ENCODE measurements at places on chromosomes 16 and 17.

- DNase-seq = no peak
Observed at GRCh38 chr17:82127315-82127595, 29.2 kb upstream of the FASN start.

GRCh38 chr17:31568121-31568520, 176.6 kb downstream of the RAB11FIP4 start:
- no peak for DNase-seq

- peak; percentile 98 for DNase-seq
Observed at GRCh38 chr16:81500833-81501521, 56.4 kb downstream of the CMIP start.

DNA sequence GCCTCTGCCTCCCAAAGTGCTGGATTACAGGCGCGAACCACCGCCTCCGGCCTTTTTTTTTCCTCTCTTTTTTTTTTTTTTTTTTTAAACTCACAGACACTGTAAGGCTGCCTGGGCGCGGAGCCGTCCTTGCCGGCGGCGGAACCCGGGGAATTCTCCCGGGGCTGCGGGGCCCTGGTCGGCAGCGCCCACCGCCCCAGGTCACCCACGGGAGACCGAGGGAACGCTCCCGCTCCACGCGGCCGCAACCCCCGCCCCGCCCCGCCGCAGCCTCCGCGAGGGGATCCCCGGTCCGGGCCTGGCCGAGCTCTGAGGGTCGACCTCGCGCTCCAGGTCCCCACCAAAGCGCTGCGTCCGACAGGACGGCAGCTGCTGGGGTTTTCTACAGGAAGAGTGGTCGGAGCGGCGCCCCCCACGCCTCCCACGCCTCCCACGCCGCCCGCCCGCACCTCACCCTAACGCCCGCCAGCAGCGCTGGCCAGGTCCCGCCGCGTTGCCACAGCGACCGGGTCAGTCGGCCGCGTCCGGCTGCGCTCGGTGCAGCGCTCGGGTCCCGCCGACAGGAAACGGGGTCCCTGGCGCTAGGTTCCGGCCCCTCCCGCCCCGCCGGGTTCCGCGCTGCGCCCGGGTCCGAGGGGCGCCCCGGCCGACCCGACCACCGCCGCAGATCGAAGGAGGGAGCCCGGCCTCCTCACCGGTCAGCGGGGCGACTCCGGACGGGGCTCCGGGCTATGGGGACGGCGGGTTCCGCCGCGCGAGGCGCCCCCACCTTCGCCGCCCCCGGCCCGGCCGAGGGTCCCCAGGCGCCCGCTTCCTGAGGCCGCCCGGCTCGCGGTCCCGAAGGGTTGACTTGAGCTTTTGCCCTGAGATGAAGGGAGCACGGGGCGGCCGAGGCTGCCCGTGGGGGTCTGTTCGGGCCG, at the start of gene CCDC57:
Gene CCDC57 (minus strand): TSS at position 512 of the 920 bp plus-strand sequence. CDS start 10,898 bp downstream, outside the sequence.
- DNase-seq = peak; percentile 74

- peak; percentile 37 for DNase-seq
Observed at GRCh38 chr16:67349172-67349571, 22.6 kb downstream of the LRRC36 start.

GRCh38 chr16:81756615-81757356, 22.3 kb upstream of the PLCG2 start:
- DNase-seq = no peak

DNA sequence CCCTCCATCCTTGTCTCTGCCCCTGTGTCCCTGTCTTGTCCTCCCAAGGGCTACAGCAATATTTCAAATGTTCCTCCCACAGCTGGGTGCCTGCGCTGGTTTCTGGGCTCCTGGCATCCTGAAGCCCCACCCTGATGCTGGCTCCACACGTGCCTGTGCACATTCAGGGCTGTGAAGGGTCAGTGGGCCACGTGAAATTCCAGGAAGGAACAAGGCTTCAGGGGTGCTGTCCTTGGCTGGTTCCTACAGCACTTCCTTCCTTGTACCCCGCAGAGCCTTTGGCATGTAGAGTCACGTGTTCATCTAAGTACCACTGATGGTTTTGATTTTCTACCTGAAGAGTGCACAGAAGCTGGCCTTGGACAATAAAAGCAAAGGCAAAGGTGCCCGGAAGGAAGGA, 57.7 kb upstream of the NLK start:
- DNase-seq = no peak

DNA sequence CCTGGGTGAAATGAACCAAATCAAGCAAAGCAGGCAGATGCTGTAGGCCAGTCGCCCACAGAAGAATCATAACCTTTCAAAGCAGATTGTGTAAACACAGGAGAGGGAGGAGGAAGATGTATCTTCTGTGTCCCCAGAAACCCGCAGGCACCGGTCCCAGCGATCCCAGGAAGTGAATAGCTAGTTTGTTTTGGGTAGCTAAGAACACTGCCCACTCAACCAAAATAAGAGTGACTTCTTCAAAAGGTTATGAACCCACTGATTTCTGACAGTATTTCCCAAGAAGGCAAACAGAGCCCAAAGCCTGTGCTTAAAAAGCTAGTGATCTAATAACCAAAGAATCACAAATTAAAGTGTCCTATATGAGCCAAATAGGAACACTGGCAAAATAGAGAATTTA, 67.8 kb downstream of the GRIN2A start:
- DNase-seq = peak; percentile 97
